ENCODE measurements at places on chromosomes 6 and 20. TPM values are rescaled to one million over a fixed set of nuclear protein-coding genes. Genes with fewer than 3 reads are reported as not detected.

- H3K36me3 ChIP-seq = peaks cover 45% of the 10 kb centered on the region
- peak; percentile 14 for DNase-seq
- H3K27ac ChIP-seq = no peak overlapping the region
- no peaks in the 10 kb centered on the region for H3K27me3 ChIP-seq
- H3K4me3 ChIP-seq = no peak overlapping the region
Measured at GRCh38 chr6:85551264-85551663, 42.4 kb downstream of the SNX14 start.

DNA sequence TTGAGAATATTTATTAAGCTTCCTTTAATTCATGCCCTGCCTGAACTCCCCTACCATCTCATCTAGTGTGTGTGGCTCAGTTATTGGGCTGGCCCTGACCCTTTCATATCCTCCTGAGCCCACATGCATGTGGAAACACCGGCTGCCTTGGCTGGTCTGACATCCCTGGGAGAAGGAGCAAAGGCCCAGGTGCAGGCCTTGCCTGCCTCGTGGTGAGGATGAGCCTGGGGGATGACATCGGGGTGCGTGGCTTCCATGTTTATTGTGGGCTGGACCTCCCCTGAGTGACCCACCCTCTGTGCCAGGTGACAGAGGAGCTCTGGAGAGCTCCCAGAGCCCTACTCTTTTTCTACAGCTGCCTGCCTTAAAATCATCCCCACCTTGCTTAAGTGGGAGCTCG is 69.1 kb downstream of the FOXA2 start:
- H3K36me3 ChIP-seq = no peaks in the 10 kb centered on the region
- no peak overlapping the region for H3K27ac ChIP-seq
- H3K4me1 ChIP-seq = no peaks in the 10 kb centered on the region
- no peaks in the 10 kb centered on the region for H3K27me3 ChIP-seq
- DNase-seq = no peak
- H3K4me3 ChIP-seq = no peak overlapping the region

Gene ADTRP
- not detected for total RNA-seq

Gene GJA1
- not detected for total RNA-seq

Gene BTN1A1
- total RNA-seq = not detected

DNA sequence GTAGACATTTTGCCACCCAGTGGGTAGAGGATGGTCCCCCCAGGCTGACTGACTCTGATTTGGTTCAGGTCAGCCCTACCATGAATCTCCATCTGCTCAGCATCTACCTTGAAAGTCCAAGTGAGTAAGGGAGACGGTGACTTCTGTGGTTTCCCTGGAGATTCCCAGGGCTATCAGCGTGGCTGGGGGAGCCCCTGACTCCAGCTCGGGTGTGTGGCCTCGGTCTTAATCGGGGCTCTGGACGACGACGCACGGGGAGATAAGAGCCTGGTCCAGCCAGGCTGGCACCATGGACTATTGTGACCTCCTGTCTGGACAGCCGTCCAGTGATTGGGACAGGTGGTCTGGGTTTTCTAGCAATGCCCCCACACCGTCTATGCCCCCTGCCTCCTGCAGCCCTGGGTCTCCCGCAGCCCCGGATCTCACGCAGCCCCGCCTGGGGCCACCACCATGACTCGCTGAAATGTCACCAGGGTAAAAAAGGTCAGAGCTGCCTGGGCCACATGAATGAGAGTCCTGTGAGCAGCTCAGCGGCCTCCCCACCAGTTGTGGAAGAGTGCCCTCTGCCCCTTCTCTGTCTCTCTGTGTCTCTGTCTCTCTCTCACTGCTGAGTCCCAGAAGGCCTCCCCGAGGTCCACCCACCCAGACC is 47.1 kb upstream of the GATA5 start:
- DNase-seq = no peak
- no peaks in the 10 kb centered on the region for H3K27me3 ChIP-seq
- no peaks in the 10 kb centered on the region for H3K36me3 ChIP-seq
- peaks cover 4% of the 10 kb centered on the region for H3K4me1 ChIP-seq
- H3K4me3 ChIP-seq = no peak overlapping the region

Gene SH3BGRL2
- 1.6 TPM for total RNA-seq

DNA sequence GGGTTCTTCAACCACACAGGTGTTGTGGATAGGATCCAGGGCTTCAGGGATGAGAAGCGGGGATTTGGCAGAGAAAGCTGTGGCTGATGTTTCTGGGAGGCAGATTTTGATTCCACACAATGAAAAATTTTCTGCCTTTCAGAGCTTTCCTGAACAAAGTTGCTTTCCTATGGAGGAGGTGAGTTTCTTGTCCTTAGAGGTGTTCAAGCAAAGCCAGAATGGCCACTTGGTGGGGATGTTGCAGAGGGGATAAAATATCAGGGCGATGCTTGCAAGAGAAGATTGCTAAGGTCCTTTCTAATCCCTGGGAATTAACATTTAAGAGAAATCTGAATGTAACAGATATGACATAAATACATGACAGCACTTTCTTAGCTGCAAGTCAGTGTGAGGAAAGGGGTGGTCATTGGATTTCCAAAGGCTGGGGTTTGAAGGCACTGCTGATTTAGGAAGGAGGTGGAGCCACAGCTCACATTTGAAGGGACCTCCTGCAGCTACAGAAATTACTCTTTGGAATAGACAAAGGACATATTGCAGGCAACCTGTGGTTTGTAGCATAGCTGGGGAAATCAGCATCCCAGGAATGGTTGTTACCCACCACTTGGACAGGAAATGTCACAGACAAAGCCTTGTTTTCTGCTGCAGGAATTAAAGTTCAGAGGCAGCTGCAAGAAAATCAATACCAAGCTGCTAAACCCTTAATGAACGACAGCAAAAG is 271.1 kb upstream of the CHD6 start:
- no peak overlapping the region for H3K27ac ChIP-seq
- no peak overlapping the region for H3K4me3 ChIP-seq
- no peak for DNase-seq
- no peaks in the 10 kb centered on the region for H3K36me3 ChIP-seq

Gene BEND3
- 1.3 TPM for total RNA-seq

Gene ASIP
- not detected for total RNA-seq

GRCh38 chr6:160217863-160218262 is 40.8 kb downstream of the SLC22A2 start:
- peaks cover 12% of the 10 kb centered on the region for H3K27me3 ChIP-seq
- H3K36me3 ChIP-seq = no peaks in the 10 kb centered on the region
- H3K4me3 ChIP-seq = no peak overlapping the region
- no peak for DNase-seq
- H3K27ac ChIP-seq = no peak overlapping the region

Measured in natural killer cell (primary cell).